Activated naive CD8-positive, alpha-beta T cell treated with anti-CD3 and anti-CD28 coated beads, Interleukin-2, amount 10 ng/mL, durations not matched to agents 7 days and 5 days (primary cell): ENCODE measurements at places on chromosomes 2 and 18.

DNA sequence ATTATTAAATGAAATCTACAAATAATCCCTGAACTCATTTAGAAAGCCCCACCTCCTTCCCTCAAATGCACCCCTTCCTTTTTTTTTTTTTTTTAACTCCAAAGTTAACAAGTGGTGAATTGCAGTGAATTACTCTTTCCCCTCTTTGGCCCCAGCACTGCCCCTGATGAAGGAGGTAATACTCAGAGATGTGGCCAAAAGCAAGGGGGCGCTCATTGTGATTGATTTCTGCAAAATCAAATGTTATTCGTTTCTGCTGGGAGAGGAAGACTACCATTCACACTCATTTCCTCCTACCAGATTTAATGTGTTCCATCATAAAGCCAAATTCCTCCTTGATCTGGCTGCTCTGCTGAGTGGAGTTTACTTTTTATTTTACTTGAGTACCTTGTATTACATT, 259.4 kb downstream of the GPD2 start:
- no peak for DNase-seq

DNA sequence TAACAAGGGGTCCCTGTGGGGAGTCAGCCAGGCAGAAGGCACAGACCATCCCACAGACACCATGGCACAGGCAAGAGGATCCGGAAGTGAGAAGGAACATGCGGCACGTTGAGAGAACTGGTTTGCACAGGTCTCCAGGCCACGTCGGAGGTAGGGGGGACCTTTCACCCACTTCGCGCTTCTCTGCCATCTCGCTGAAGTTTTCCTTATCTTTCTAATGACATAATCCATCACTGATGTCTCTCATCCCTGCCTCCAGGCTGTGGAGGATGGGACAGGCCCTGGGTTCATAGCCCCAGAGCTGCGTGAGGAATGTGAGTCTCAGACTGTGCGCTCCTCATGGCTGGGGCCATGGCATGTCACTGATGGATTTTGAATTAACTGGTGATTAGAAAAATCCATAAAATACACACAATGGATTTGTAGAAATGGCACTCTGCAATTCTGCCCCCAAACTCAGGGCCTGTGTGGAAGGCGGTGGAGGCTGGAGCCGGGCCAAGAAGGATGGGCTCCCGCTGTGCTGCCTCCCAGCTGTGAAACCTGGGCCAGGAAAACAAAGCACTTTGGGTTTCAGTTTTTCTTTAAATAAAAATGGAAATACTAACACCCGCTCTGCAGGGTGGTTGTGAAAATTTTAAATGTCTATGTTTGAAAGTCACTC, 113.3 kb upstream of the ALKAL2 start:
- DNase-seq = no peak

GRCh38 chr2:60510713-60511112, 42.7 kb downstream of the BCL11A start:
- DNase-seq = no peak

- no peak for DNase-seq
Observed at GRCh38 chr2:189191766-189192165, 12.2 kb upstream of the COL5A2 start.

DNA sequence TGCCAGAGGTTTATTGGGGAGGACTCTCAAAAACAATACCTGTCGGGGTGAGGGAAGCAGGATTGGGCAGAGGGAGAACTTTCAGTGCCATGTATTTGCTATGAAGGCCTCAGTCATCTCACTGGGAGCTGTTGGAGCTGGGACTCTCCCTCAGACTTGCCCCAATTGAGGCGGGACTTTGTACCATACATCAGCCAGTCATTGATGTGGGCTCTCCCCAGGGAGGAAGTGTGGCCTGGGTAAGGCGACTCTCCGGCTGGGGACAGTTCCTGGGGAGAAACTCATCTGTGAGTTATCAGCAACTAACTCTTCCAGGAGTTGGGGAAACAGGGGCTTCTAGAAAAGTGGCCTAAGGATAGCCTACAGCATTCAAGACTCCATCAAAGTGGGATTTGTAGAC, 66.5 kb downstream of the FTCDNL1 start:
- no peak for DNase-seq

DNA sequence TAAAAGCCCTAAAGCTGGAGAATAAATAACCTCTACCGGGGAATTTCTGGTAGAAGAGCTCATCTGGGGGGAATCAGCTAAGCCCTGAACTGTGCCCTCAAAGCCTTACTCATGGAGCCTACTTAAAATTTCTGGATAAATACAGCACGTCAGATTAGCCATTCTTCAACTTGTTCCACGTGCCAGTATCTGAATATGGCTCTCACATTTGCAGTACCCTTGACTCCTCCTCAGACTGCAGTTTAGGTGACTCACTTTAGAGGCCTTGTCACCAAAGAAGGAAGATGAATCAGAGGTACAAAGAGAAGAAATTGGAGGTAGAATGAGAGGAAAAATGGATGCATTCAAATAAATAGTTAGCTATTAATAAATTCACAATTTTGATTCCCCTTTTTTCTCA, 34.6 kb upstream of the POTEC start:
- DNase-seq = no peak

DNA sequence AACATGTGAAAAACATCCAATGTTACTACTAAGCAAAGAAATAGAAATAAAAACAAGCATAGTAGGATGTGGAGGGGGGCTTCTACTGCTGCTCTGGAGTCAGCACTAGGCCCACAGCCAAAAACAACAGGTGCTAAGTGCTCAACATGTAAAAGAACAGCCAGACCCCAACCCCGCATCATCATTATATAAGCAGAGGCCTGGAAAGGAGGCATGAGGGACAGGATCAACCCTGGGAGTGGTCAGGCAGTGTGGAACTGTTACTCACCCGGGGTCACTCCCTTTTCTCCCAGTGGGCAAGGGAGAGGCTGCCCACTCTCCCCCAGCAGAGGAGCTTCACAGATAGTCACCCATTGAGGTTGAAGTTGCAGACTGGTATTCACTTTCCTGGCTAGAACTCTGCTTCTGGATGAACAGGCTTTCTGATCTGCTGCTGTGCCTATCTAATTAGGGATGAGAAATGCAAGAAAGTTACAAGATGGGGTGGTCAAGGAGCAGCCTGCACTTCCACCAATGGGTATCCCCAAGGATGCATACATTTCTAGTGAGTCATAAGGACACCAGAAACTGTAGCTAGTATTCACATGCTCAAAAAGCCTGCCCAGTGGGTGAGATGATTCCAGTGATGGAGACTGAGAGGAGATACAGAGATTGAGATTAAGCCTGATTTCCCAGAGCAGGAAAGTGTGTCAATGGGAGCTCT, 480.1 kb upstream of the TCF4 start:
- no peak for DNase-seq

DNA sequence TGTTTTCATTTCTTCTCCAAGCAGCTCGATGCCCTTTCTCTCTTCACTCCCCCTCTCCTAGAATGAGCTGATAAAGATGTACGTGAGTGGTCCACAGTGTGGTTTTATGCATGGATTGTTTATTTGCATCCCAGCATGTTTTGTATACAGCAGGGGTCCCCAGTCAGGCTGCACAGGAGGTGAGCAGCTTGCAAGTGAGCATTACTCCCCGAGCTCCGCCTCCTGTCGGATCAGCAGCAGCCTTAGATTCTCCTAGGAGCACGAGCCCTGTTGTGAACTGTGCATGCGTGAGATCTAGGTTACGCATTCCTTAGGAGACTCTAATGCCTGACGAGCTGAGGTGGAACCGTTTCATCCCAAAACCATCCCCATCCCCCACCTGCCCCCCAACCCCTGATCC, 262.6 kb downstream of the AGAP1 start:
- no peak for DNase-seq

DNA sequence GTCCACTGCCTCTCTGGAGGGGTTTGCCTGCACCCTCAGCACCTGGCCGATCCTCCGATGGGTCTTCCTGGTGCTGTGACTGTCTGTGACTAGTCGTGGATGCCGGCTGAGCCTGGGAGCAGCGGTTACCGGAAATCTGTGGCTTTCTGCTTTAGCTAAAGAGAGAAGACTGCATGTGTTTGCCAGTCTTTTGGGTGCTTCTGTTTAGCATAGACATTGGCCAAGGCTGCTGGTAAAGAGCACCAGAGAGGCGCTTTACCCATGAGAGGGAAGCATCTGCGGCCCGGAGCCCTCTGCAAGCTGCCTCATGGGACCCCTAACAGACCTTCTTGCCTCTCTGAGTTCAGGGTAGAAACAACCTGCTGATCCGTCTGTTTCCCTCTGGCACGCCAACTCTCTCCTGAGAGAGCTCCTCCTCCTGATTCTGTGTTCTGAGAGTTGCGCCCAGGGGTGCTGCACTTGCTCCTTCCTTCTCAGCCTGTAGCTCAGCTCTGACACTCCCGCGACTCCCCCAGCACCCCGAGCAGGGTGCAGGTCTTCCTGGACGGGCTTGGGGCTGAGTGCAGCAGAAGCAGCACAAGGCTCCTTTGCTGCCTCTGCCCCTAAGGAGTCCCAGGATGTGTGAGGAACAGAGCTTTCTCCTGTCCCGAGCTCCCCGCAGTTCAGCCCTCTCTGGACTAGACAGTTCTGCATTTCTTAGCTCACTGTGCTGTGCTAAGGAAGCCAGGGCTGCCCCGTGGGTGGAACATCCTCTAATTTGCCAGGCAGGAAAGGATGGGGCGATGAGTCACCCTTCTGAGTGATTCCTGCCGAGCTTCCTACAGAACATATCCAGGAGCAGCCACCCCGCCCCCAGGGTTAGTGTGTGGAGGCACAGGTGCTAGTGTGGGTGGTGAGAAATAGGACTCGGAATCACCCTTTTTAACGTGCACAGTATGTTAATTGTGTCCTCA, 203.2 kb downstream of the SH3RF3 start:
- DNase-seq = no peak

DNA sequence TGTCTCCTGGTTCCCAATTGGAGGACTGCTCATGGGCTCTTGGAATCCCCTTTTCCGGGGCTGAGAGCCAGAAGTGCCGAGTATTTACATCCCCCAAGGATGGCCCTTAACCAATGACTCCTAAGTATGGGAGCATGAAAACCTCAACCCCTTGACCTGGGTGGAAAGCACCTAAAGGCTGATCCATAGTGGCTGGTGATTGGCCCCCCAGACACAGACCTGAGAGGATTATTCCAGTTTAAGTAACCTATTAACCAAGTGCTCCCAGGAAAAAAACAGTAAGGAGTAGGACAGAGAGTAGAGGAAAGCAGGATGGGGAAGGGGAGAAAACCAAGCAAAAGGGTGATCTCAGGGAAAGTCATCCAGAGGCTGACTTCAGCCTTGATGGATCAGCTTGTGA, 206.1 kb upstream of the RND3 start:
- no peak for DNase-seq

GRCh38 chr18:54444319-54444914, 86.7 kb downstream of the C18orf54 start:
- peak; percentile 41 for DNase-seq

DNA sequence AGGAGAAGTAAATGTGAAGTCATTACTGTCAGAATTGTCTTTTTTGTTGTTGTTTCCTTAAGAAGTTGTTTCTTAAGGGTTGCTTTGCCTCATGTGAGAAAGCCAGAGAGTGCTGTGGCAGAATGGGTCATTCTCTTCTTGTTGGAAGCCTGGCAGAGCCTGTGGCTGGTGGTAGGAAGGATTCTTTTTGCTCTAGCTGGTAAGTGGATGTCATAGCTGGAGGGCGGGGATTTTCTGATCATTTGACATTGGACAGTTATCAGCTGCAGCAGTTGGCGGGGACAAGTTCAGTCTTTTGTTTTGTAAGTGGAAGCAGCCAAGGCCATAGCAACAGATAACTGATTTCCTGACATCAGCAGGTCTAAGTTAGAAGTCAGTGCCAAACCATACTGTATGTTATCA, 5.5 kb upstream of the RMDN2 start:
- no peak for DNase-seq

DNA sequence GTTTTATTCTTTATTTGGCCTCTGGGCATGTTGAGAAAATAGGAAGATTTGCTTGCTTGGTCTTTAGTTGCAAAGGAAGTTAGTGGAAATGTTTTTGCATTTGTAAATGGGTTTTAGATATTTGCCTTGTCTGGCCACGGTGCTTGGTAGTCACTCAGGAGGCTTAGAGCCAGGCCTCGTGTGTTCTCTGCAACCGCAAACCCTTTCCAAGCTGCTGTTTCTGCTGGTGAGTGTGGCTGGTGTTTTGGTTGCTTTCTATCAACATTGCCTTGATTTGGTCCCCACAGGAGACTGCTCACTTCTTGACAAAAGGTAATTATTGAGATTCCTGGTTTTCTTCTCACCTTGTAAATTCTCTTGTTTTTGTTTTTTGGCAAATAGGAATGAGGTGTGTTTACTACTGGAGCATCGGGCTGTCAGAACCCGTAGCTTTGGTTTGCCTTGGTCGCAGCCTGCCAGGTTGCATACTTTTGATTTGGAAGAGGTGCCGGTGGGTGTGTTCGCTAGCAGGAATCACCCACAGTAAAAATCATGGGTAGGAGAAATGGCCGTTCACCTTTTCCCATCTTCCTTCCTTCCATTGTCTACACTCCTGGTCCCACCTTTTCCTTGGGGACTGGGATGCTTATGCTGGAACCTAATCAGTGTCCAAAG, 15.8 kb downstream of the ASAP2 start:
- no peak for DNase-seq

DNA sequence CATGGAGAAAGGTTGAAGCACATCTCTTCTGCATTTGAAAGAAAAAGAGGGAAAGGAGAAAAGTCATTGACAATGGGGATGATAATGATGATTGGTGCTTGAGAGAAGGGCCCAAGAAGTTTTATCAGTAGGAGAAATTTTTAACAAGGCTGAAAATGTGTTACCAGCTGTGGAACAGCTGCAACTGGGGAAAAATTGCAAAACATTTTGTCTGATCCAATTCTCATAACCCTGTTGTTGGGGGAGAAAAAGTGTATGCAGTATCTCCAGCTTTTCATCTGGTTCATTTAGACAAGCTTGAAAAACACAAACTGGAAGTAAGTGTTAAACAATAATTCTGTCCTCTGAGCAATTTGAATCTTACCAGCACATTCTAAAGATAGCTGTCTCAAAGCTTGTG, 92.7 kb downstream of the CSRNP3 start:
- no peak for DNase-seq

- DNase-seq = no peak
Observed at GRCh38 chr2:30362468-30363081, 84.5 kb upstream of the LCLAT1 start.

DNA sequence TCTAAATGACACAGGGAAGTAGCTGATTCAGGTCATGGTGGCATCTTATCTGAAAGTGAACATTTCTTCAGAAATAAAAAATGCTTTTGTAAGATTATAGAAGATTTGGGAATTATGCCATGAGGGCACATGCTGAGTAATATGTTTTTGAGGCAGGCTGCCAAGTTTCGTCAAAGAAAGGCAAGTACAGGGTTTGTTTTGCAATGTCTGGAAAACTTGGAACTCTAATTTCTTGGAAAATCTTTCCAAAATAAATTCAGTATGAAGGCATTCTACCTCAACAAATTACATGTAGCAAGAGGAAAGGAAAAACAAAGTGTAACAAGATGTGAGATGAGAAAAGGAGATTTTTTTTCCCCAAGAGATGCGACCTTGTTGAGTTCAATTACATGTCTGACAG, 167.7 kb downstream of the PLCL1 start:
- DNase-seq = no peak

DNA sequence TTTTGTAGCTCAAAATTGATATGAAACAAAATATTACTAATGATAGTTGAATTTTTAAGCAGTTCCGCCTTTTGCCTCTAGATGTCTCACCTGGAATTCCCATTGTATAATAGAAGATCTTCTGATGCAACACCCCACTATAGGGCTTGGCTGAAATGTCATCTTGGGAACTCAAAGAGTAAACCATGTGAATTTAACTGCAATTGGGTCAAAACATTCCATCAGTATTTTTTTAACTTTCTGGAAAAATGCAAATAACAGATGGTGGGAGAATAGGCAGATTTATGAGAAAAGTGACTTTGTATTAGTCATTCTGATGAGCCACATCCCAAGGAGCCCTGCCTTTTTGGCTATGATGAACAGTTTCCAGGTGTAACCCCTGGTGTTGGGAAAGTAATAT, 489.9 kb downstream of the NYAP2 start:
- DNase-seq = no peak
